ENCODE measurements at places on chromosomes 7 and 10.

DNA sequence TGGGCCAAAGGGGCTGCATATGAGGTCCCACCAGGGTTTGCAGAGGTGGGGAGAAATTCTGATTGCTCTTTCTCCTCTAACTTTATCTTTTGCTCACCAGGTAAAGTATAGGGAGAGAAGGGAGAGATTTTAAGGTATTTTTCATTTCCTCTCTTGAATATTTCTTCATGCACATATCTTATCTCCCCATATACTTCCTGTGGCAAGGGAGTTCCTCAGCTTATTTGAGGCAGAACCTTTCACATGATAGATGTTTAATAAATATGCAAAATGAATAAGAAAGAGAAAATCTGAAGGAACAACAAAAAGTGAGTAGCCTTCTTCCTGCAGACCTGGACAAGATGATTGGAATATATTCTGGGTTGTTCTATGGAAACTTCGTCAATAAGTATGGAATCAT is 67.4 kb upstream of the PDCD4 start:
- DNase-seq: no peak

- no peak for DNase-seq
Measured at GRCh38 chr7:133191787-133192186, 61.1 kb upstream of the EXOC4 start.

DNA sequence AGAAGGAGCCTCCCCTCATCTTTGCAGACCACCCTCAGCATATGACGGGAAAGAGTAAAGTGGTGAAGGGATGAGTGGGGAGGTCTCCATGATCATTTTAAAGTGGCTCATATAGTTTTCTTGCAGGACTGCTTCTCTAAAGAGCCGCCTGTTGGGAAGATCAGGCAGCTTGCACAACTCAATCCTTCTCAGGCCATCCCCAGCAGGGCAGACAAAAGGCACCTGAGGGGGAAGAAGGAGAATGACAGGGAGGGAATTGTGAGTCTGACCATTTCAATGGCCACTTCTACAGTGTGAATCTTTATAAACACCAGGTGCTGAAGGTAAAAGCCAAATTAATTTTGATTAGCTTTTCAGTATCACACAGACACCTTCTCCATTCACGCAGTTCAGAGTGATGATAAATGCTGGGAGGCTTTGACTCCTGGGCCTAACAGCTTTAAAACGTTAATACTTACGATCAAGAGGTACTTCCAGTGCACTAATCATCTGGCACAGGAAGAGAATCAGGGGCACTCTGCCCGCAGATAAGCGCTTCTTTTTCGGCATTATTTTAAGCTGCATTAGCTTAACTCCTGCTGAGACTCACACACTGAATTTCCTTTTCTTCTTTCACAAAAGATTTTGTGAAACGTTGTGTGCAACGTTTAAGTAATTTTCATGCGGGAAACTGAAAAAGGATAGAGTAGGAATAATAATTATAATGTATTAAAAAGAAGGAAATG is 109.5 kb upstream of the LAMB4 start:
- no peak for DNase-seq

DNA sequence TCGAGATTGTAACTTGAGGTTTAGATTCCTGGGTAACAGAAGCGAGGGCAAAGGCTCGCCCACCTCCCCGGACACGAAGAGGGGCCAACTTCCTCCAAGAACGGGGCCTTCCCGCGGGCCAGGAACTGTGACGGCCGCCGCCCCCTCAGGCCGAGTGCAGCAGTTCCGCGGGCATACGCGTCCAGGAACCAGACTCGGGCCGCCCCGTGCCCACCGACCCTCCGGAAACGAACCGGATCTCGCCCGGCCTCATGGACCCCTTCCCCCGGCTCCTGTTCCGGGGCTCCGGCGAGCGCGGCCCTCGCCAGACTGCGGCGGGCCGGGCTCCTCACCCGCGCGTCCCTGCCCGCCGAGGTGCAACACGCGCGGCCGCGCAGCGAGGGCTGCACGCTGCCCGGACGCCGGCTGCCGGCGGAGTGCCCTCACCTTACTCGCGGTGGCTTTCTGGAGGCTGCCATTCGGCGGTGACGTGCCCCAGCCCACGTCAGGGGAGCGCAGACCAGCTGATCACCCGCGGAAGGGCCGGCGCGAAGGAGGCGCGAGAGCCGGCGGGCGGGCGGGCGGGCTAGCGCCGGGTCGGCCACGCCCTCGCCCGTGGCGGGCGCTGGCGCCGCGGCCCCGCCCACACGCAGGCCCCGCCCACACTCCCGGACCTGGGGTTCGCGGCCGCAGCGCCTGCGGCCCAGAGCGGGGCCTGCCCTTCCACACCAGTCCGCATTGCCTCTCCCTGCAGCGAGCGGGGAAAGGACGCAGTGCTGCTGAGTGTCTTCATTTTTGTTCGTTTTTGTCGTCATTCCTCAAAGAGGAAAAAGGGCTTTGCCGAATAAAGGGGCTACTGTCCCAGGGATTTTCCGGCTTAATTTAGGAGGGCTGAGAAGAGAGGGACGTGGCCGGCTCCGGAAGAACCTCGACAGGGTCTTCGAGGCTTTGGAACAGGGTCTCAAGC is at the start of gene XPNPEP1:
TSS of gene XPNPEP1 (minus strand) at position 536 of the 946 bp plus-strand sequence. CDS start at position 458, 78 bp downstream.
- peak; percentile 64 for DNase-seq

DNA sequence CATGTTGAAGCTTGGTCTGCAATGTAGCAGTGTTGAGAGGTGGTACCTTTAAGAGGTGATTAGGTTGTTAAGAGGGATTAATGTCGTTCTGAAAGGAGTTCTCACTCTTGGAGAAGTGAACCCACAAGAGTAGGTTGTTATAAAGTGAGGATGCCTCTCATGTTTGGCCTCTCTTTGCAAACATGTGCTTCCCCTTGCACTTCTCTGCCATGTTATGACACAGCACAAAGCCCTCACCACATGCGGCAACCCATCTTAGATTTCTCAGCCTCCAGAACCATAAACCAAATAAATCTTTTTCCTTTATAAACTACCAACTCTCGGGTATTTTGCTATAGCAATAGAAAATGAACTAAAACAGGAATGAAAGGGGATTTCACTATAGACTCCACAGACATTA is 66.3 kb downstream of the KMT2C start:
- no peak for DNase-seq

DNA sequence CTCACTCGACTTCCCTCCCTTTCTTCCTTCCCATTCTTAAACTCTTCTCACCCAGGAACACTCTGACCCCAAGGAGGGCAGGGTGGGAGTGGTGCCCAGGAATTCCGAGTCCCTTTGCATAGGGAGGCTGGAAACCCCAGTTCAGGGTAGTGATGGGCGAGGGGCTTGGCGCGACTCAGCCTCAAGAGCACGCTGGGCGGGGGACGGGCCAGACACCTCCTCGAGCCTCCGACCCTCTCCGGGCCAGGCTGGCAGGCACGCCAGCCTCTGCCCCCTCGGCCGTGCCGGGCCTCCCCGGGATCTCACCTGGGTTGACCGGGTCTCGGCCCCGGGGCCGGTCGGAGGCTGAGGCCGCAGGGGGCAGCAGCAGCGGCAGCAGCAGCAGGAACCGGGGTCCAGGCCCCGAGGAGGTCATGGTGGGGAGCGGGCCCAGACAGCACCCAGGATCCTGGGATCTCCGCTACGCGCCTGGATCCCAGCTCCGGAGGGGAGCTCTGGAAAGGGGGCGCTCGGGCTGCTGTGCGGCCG is 457 bp downstream of the PLOD3 start:
- DNase-seq: no peak

- no peak for DNase-seq
Measured at GRCh38 chr10:79024720-79025198, 44.0 kb upstream of the ZMIZ1 start.

- no peak for DNase-seq
Measured at GRCh38 chr7:107891636-107892366, 818 bp downstream of the DLD start.

GRCh38 chr10:77080361-77081027 is 557.1 kb downstream of the KCNMA1 start:
- DNase-seq: no peak

DNA sequence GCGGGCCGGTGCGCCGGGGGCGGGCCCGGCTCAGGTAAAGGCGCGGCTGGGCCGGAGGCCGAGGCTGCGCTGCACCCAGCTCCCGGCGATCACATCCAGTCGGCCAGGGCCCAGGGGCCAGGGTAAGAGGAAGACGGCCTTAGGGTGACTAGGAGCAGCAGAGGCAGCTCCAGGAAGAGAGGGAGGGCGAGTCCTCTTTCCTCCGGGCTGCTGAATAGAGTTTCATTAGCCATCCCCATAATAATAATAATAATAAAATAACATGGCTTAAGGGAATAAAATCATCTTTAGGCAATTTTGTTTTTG is 44.8 kb upstream of the CDK1 start:
- no peak for DNase-seq

DNA sequence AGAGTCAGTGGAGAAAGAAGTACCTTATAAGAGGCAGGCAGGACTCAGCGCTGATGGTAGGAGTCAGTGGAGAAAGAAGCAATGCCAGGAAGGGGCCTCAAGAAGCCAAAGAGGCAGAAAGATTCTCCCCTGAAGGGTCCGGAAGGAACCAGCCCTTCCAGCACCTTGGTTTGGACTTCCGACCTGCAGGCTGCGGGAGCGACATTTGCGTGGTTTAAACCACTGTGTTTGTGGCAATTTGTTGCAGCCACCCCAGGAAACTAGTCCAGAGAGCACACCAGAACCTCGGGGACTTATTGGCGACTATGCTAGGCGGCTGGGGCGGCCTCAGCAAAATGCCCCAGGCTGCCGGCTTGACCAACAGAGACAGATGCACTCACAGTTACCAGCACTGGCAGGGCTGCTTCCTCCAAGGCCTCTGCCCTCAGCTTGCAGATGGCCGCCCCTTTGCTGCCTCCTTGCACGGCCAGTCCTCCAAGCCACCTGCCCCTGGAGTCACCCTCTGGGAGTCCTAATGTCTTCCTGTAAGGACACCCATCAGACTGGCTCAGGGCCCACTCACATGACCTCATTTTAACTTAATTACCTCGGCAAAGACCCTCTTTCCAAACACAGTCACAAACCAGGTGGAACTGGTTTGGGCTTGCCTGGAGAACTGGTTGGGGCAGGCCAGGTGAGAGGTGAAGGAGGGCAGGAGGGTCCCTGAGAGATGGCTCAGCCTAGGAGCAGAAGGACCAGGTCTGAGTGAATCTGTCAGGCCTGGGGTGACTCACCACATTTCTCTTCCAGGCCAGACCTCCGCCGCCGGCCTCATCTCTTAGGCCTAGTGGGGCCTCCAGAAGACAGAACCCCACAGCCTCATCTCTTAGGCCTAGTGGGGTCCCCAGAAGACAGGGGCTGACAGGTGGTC is 26.1 kb downstream of the CALML3 start:
- no peak for DNase-seq

- DNase-seq: no peak
Measured at GRCh38 chr10:132539894-132540293, 2.3 kb downstream of the INPP5A start.

GRCh38 chr10:129740532-129741279 is 223.4 kb downstream of the EBF3 start:
- no peak for DNase-seq

DNA sequence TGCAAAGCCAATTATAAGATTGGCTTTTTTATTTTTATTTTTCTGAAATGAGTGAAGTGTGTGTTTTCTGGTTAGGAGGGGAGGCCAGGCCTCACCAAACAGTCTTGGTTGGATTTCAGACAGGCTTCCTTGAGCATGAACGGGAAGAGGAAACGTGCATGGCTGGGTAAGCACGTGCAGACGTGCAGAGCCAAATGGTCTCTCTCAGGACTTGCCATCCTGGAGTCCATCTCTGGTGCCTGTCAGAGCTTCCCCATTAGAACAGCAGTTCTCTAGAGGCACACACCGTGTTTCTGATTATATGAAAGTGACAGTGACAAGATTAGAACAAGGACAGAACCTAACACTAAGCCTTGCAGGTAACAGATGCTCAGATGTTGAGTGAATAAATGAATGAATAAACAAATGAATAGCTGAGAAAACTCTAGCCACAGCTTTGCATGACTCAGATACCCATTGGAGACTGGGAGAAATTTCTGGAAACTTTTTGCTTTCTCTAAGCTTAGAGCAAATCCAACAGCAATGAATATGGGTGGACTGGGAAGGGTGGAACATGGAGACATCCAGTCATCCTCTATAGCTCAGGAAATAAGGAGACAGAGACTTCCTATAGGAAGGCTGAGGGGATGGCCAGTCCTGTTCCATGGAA is 11.8 kb upstream of the CALD1 start:
- DNase-seq: no peak

DNA sequence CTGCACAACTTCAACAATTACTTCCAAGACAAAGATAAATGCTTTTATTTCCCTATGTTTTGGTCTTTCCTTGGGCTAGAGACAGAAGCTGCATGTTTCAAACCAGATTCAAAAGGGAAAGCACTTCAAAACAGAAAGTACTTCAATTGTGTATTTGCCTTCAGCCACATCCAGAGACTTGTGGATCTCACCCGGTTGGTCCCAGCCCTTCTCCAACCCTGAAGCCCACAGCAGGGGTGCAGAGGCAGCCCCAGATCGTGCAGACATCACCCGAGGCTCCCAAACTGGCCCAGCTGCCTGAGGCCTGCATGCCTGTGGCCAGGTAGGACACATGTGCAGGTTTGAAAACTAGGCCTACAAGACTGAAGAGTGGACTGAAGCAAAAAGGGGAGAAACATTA is 80.8 kb downstream of the ALOX5 start:
- DNase-seq: no peak

DNA sequence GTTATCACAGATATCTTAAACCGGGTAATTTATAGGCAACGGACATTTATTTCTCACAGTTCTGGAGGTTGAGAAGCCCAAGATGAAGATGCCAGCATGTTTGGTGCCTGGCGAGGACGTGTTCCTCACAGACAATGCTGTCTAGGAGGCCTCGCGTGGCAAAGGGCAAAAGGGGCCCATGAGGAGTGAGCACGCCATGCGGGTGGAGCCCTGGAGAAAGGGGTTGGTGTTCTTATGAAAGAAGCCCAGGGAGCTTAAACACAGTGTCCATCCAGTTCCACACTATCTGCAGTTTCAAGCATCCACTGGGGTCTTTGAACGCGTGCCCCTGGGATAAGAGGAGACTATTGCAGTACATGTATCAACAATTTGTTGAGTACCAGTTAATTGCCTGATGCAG is 51.4 kb downstream of the CXCL12 start:
- no peak for DNase-seq

DNA sequence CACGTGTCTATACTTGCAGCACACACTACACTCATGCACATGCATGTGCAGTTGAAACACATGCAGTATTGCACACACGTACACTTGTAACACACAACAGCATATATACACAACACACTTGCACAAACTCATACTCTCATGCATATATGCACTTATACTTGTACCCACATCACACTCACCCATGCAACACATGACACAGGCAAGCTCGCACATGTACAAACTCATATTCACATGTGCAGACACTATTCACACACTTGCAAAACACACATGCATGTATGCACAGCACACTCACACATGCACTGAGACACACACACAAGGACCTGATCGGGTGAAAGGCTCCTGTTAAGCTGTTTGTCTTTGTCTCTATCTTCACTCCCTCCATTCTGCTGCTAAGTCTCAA is 169.8 kb downstream of the ZMYND11 start:
- DNase-seq: no peak

GRCh38 chr10:17443707-17444387 is 10.5 kb downstream of the ST8SIA6 start:
- DNase-seq: no peak

DNA sequence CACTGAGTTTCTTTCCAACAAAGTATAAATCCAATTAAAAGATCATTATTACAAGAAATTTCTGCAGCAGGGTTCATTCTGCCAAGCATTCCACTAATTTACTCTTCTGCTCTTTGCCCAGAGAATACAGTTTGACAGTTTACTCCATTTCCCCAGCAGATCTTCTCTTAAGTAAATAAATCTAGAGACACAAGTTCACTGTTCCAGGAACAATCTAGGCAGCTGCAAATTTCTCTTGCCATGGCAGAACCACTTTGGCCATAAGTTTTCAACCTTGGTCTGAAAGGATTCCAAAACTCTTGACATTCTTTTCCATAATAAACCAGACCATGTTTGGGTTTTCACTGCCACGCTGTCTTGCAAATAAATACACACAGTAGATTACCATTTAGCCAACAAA is 11.5 kb downstream of the RGS10 start:
- no peak for DNase-seq
